ENCODE measurements at places on chromosomes 5 and 9.

GRCh38 chr9:120893611-120894307 is 16.8 kb upstream of the PHF19 start:
- no peak for DNase-seq

DNA sequence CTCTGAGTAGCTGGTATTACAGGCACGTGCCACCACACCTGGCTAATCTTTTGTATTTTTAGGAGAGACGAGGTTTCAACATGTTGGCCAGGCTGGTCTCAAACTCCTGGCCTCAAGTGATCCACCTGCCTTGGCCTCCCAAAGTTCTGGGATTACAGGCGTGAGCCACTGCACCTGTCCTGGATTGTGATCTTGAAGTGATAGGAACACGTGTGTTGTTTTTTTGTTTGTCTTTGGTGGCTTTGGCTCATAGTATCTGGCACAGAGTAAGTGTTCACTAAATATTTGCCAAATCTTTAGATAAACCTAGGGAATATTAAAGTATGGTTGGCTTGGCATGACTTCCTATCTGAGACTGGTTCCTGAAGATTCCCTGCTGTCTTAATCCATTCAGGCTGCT is 172.7 kb downstream of the ARHGAP26 start:
- DNase-seq: no peak

- DNase-seq: no peak
Measured at GRCh38 chr5:168449166-168449565, 37.1 kb upstream of the RARS1 start.

GRCh38 chr5:148558892-148559291 is 95.4 kb downstream of the HTR4 start:
- no peak for DNase-seq

- DNase-seq: no peak
Measured at GRCh38 chr5:80059354-80059980, 24.3 kb downstream of the THBS4 start.

GRCh38 chr5:91143840-91144239 is 239.3 kb downstream of the ARRDC3 start:
- DNase-seq: no peak

DNA sequence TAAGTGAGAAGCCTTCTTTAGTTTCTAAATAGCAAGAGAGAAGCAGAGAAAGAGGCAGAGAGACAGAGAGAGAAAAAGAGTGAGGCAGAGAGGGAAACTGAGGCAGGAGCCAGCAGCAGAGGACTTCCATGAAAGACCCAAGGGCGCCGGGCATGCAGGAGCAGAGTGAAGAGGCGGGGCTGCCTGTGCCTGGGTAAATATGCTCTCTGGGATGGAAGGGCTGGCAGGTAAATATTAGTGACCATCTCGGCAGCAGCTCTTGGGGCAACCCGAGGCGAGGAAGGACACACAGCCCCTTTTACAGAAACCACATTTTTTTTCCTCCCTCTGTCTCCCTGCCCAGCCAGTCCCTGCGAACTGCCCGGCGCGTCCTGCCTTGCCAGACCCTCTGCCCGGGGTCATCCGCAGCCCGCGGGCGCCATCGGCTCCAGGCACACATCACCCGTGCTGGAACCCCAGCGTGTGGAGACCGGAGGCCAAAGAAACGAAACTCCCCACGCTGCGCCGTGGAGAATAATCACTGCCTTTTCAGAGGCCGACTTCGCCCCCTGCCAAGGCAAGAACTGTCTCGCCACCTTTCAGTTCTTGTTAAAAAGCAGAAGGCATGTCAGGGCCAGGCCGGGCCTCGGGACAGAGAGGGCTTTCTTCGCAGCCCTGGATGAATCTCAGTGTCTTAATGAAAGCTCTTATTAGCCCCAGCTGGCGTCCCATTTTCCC is 61.3 kb downstream of the BOD1 start:
- DNase-seq: no peak

- DNase-seq: no peak
Measured at GRCh38 chr5:36270175-36270574, 28.4 kb upstream of the NADK2 start.

DNA sequence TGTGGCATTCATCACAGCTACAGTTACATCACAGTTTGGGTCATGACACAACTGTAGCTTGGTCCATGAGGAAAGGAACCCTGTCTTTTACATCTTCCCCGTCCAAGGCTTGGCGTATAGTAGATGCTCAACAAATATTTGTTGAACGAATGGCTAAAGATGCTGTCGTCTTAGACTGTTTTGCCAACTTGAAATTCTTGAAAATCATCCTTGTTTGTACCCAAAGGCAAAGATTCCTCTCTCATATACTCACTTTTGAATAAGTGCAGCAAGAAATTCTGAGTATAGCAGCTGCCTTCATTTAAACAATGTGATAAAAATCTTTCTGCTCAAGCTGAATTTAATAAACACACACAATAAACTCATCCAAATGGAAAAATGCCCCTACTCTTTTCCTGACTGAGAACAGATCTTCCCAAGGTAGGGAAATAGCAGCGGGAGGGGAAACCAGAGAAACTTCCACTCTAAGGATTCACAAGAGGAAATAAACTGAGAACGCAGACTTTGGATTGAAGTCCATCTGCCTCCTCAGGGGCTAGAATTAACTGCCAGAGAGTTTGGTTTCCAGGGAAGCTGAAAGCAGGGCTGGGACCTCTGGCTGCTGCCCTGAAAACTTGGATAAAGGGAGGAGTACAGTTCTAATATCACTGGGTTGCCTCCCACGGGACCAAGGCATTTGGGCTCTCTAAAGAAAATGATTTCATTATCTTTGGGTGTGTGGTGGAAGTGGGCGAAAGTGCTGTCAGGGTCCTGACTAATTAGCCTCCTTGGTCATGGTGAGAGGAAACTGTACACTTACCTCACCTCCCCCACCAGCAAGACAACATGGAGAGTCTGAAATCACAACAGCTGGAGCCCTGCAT is 99.1 kb downstream of the DPYSL3 start:
- DNase-seq: no peak

DNA sequence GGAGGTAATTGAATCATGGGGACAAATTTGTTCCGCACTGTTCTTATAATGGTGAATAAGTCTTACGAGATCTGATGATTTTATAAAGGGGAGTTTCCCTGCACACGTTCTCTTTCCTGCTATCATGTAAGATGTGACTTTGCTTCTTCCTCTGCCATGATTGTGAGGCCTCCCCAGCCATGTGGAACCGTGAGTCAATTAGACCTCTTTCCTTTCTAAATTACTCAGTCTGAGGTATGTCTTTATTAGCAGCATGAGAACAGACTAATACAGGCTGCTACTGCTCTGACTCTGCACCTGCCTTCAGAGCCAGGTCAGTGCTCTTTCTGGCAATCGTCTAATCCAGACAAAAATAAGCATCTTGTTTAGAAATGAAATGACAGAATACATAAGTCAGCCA is 479.2 kb upstream of the TUSC1 start:
- no peak for DNase-seq

DNA sequence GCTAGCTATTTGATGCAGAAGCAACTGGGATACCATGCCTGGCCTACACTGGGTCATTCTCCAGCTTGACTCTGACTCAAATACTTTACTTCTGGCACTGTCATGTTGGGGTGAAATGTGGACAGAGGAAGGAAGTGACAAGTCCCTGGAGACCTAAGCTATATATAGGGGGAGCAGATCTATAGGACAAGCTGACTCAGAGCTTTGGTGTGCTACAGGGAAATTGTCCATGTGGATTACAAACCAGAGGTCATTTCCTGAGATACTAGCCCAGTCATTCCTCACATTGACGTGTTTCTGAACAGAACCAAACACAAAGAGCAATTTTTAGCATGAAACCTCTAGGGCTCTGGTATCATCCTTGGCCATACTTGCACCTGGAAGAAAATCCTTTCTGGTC is 531.6 kb upstream of the CLINT1 start:
- no peak for DNase-seq

DNA sequence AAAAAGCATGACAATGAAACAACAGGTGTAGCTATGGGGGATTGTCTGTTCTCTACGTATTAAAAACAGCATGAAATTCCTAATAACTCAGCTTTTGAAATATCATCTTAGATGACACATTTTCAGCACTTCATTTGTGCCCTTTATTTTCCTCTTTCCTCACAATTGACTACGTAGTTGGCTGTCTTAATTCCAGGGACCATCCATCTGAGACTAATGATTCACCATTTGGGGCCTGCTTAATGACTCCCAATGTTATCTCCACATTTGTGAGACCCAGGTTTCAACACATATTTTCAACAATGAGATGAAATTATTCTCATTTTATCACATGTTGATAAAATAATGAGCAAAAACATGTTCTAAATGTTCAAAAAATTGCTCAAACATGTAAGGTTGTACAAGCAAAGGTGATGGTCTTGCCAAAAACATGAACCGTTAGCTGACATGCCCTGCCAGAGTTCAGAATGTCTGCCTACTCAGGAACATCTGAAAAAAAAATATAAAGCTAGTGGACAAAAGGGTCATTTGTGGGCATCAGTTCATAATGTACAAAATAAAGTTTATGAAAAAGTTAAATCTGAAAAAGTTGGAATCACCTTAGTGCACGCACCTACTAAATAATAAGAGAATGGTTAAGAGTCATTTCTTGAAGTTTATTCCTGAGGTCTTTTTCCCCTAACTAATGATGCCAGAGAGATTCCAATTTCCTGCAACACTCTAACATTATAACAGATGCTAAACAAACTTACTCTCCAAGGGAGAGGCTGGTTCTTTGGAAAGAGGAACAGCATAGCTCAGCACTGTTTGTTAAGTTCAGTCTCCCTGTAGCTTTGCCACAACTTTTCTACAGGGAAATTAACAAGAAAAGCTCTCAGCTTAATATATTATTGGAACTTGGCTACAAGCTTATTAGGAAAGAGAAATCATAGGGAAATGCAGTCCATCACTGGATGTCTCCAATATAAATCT is 275.5 kb downstream of the SPOCK1 start:
- no peak for DNase-seq
